GM12891 (cell line): ENCODE measurements at places on chromosomes 16 and 17.

- no peak for DNase-seq
Observed at GRCh38 chr16:60091529-60091928, 1357.4 kb upstream of the GOT2 start.

GRCh38 chr17:77839698-77840512 lies 118.6 kb upstream of the TNRC6C start:
- no peak for DNase-seq

DNA sequence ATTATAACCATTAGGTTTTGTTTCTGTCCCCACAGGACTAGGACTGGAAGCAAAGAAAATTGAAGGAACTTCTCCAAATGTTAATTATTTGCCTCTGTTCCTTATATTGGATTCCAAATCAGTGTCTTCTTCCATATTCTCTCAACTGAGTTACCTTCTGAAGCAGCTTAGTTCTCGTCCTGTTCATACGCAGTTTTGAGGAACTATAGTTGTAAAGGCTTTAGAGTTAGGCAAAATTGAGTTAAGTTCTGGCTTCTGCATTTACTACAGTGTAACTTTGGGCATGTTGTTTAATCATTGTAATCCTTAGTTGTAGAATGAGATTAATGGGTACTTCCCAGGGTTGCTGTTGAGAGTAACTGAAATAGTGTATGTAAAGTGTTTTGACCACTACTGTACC lies 11.2 kb downstream of the CBFB start:
- DNase-seq, result no peak

GRCh38 chr17:49582789-49583188 lies 7.1 kb downstream of the NXPH3 start:
- no peak for DNase-seq

DNA sequence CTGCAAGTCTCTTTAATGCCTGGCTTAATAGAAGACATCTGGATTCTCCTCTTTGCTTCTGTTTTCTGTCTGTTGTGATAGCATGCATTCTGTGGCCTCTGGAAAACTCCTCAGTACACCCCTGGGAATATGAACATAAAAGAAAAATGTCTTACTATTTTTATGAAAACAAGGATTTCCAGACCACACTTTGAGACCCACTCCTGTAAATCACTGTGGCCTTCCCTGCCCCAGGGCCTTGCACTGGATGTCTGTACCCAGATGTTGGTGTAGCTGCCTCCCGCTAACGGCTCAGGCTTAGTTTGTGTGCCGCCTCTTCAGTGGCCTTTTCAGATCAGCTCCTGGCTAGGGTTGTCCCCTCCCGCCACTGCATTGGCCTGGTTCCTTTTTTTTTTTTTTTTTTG lies 126.6 kb downstream of the SOCS1 start:
- DNase-seq, result no peak
